Endodermal cell (in vitro differentiated cells): ENCODE measurements at places on chromosomes 16 and 17. TPM values are rescaled to one million over a fixed set of nuclear protein-coding genes. Genes with fewer than 3 reads are reported as not detected.

Gene SEPTIN12
- total RNA-seq, result 0.34 to 0.73 TPM in 2 of 3 replicates, not detected in the other

Gene MYH1
- total RNA-seq, result not detected in 3 replicates

Gene KRT16
- not detected in 3 replicates for total RNA-seq

Gene SRCIN1
- total RNA-seq, result 5.9 to 10.8 TPM (median 6.2 TPM) in 3 replicates

Gene CDH5
- 0.18 TPM in 2 replicates for total RNA-seq

Gene GRB7
- total RNA-seq, result 47.7 and 54.6 TPM in 2 replicates

Gene KRTAP2-2
- total RNA-seq, result not detected in 3 replicates

Gene E2F4
- total RNA-seq, result 34.4 to 80.1 TPM (median 71.8 TPM) in 3 replicates

Gene HBA2
- 0.95 and 1.2 TPM in 2 replicates for total RNA-seq

Gene HS3ST3A1
- 1.8 and 1.9 TPM in 2 replicates for total RNA-seq

Gene MPP3
- 5.8 and 6.3 TPM in 2 replicates for total RNA-seq

Gene UTS2R
- total RNA-seq, result 0.38 TPM in 1 of 3 replicates, not detected in the others

Gene B4GALNT2
- total RNA-seq, result 0.07 and 0.11 TPM in 2 replicates

Gene KCNH6
- 0.33 to 0.95 TPM (median 0.80 TPM) in 3 replicates for total RNA-seq

Gene MYL11
- total RNA-seq, result 1.2 and 1.3 TPM in 2 replicates

Gene TMEM88
- 13.0 to 19.6 TPM (median 16.8 TPM) in 3 replicates for total RNA-seq

Gene PIPOX
- 5.9 and 6.6 TPM in 2 replicates for total RNA-seq

Gene EVPL
- total RNA-seq, result 0.43 and 0.51 TPM in 2 replicates

Gene SPNS3
- total RNA-seq, result not detected in 2 replicates

Gene TCAP
- 1.4 to 2.3 TPM (median 1.9 TPM) in 3 replicates for total RNA-seq

- peak; percentile 55 for DNase-seq
Measured at GRCh38 chr16:10828851-10829366, 10.3 kb upstream of the TVP23A start.

DNA sequence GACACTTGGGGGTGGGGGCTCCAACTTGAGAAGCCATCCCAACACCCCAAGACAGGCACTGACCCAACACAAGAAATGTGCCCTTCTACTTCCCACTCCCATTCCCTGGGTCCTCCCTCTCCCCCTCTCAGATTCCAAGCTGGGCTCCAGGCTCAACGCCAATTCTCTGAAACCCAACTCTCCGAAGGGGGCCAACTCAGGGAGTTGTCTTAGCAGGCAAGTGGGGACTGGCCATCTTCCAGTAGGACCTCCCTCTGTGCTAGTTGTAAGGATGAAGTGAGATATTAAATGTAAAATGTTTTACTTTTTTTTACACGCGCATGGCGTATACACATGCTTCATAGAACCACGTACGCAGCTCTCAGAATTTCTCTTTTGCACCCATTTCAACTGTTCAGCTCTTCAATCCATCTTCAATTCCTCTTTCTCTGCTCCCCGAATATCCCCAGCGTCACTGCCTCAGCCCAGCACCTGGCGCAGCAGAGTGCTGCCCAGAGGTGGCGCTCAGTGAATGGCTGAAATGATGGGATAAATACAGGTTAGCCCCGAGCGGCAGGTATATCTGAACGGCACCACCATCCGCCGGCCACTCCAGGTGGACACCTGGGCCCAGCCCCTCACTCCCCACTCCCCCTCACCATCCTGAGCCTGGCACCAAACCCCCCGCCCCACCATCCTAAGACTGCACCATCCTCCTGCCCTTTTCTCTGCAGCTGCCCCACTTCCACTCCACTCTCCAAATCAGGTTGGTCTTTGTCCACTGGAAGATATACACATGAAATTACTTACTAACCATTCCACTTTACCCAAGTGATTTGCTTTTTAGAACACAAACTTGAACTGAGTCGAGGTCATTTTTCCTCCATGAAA, 43.9 kb upstream of the TNRC6C start:
- peak; percentile 89 for DNase-seq

GRCh38 chr17:80698297-80698696, 153.7 kb downstream of the RPTOR start:
- DNase-seq, result no peak

- DNase-seq, result no peak
Measured at GRCh38 chr16:638034-638543, 2.0 kb upstream of the METTL26 start.

- peak; percentile 82 for DNase-seq
Measured at GRCh38 chr16:84683691-84684591, 15.9 kb upstream of the USP10 start.

GRCh38 chr16:48608452-48608851, 1.5 kb downstream of the N4BP1 start:
- no peak for DNase-seq

DNA sequence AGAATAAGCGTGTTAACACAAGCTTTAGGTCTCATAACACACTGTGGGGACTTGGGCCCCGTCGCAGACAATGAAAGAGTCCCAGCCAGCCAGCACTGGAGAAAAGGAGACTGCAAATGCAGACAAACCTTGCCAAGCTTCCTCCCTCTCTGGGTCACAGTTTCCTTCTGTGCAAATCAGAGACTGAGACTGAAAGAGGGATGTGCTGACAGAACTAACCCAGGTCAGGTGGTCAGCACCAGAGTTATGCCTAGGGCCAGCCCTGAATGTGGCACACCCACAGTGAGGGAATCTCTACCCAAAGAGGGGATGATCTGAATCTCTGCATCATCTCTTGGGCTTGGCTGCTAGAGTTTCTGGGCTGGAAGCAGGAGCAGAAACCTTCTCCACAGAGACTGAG, 282.3 kb upstream of the CCL2 start:
- peak; percentile 74 for DNase-seq

- DNase-seq, result peak; percentile 70
Measured at GRCh38 chr16:67967183-67967957, 1.1 kb downstream of the SLC12A4 start.

DNA sequence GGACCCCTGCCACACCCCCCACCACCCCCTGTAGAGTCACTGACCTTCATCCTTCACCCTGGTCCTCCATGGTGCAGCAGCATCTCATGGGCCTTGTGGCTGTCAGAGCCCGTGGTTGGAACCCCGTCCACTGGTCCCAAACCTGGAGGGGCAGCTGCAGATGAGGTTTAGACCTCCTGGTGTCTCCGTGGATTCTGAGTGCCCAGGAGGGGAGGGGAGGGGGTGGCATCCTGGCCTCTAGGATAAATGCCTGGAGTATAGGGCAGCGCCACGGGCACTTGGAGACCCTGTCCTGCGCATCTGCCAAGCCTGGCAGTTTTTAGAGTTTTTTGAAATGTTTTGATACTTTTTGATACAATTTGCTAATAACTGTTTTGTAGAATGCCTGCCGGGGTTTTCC, 17.5 kb downstream of the KLHL36 start:
- no peak for DNase-seq

DNA sequence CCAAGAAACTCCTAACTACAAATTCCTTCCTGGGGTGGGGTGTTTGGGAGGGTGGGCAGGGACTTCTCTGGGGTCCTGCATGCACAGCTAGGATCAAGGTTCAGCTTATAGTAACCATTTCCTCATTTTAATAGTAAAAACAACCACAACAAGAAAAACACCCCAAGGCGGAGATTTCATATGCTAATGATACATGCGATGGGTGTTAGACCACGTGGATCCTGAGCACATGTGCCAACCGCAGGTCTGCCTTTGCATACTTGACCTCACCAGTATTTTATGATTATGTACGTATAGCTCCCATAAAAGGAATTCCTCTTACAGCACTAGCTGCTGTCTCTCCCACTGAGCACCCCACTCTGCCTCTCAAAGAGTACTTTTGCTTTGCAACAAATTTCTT, 1.9 kb downstream of the KRTAP4-11 start:
- no peak for DNase-seq

DNA sequence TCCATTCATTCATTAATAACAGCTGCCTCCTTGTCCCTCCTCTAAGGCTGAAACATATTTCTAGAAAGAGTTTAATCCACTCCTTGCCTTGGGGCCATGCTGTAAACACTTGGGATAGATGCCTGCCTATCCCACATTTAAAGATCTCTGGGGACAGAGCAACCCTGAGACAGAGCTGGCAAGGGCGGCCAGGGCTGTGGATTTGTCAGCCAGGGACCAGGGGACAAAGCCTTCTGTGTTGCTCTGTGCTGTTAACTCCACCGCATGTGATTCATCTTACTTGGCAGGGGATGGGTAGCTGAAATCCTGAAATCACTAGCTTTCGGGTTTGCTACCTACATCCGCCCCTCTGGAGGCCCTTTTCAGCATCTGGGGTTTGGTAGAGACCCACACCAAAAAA, 392.9 kb downstream of the SLC39A11 start:
- no peak for DNase-seq

DNA sequence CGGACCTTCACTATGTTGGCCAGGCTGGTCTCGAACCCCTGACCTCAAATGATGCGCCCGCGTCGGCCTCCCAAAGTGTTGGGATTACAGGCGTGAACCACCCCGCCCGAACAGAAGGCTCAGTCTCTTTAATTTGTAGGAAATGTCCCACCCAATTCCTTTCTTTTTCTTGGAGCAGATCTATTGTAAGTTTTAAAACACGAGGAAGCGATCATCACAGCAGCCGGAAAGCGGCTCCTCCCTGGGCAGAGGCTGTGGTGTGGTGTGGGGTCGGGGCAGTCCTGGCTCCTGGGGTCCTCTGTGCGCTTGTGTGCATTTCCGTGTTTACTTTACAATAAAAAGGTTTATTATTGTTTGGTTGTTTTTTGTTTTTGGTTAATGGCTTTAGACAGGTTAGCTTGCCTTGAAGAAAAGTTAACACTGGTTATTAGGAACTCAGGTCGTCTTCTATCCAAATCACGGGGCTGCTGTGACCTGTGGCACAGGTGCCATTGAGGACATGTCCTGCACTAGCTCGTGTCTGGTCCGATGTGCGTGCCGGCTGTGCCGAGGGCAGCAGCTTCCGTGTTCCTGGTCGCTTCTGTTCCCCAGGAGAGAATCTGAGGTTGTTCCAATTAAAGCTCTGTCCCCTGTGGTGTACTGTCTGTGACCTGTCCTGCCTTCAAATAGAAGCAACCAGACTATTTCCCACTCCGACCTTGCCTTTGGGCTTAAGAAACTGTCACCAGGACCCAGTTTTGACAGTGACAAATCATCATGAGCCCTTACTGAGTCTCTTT, 83.1 kb downstream of the SEC14L1 start:
- DNase-seq, result no peak

DNA sequence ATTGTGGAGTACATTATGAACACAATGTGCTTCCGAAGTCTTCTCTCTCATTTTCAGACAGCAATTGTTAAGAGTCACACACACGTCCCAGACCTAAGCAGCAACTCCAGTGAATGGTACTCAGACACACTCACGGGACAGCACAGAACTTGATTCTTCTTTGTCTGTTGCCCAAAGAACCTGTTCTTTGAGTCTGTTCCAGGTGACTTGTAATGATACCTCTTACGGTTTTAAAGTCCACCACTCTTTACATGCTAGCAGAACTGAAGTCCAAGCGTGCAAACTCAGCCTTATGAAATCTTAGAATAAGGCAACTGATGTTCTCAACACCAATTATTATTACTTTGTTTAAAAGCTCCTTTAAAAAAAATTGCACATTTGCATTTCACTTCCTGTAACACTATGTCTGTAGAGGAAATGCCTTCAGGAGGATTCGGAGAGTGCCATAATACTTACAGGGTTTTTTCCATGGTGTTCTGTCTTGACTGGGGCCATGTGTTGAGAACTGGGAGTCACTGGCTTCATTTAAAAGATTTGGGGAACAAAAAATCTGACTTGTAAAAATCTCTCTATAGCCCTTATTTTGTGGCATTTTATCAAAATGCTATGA, 48.1 kb downstream of the MARF1 start:
- DNase-seq, result no peak

DNA sequence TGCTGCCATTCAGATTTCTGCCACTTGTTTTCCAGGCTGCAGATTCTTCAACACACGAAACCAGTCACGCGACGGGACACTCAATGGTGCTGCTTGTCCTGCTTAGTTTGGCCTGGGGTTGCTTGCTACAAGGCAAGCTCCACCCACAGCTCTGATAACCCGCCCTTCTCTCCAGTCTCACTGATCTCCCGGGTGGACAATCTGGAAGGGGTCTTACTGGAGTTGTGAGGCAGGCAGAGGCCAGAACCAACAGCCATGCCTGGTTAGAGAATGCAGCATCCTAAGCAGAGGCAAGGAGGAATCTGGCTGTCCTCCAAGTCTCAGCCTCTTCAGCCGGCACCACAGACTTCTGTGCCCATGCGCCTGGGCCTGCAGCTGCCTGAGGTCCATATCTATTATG, 119.1 kb downstream of the KCNJ12 start:
- DNase-seq, result peak; percentile 46

GRCh38 chr17:59840329-59841090, 52.2 kb downstream of the TUBD1 start:
- DNase-seq, result peak; percentile 85

GRCh38 chr17:49132317-49132698, 261 bp upstream of the B4GALNT2 start:
- DNase-seq, result no peak

DNA sequence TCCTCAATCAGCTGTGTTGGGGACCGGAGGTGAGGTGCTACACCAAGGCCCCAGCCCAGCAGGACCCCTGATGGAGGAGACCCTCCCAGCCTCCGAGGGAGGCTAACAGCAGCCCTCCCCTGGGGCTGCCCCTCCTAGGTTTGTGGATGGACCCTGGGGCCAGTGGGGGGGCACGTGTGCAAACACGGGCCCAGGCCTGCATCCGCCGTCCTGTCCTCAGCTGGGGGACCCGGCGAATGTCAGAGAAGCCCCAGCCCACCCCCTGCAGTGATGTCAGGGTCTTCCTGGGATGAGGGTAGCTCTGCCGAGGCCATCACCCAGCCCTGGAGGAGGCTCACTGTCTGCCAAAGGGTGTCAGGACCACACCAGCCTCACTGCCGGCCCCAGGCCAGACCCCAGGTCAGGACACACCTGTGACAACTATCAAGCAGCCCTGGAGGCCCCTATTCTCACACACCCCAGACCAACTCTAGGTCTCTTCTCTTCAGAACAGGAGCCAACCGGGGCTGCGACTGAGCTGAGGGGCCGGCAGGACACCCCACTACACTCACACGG, 26.7 kb downstream of the CEP131 start:
- no peak for DNase-seq

GRCh38 chr16:75648265-75649076, 898 bp downstream of the TERF2IP start:
- DNase-seq, result peak; percentile 93

- no peak for DNase-seq
Measured at GRCh38 chr16:66988197-66988788, at the start of gene CES4A. Gene CES4A, plus strand, starts transcription at chr16:66988589. Its CDS starts 184 bp downstream, at chr16:66988773.

- DNase-seq, result no peak
Measured at GRCh38 chr17:82269138-82269881, 4.2 kb downstream of the CSNK1D start.

DNA sequence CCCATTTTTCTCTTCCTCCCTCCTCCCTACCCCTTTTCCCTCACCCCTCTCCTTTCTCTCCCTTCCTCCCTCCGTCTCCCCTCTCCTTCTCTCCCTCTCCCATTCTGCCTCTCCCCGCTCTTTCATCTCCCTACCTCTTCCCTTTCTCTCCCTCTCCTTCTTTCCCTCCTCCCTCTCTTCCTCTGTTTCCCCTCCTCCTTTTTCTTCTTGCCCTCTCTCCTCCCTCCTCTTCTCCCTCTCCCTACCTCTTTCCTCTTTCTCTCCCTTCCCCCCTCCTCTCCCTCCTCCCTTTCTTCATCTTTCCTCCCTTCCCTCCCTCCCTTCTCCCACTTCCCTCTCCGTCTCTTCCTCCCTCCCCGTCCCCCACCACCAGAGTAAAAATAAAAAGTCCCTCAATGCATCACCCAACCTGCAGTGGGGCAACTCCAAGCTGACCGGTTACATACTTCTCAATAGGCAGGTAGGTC, 10.4 kb downstream of the CHD9NB start:
- no peak for DNase-seq
